ENCODE measurements at places on chromosomes 3 and 15. TPM values are rescaled to one million over a fixed set of nuclear protein-coding genes. Genes with fewer than 3 reads are reported as not detected.

- no peak for DNase-seq
These were observed 234.2 kb downstream of the WNT5A start for GRCh38 chr3:55252921-55253320.

C3orf70 gene
- 0.90 TPM for total RNA-seq

DNA sequence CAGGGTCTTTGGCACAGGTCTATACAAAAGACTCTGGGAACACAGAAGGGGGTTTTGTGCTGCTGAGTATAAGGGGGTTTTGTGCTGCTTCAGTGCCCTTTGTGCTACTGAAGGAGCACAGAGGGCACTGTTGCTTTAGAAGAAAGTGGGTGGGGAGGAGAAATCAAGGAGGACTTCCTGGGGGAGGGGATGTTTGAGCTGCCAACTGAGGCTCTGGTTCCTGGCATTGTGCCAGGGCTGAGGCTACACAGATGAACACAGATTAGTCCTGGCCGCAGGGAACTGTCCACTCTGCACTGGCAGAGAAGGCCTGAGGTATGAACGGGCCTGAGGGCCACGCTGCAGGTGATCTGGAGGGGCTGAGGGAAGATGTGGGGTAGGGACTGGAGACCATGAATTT is 32.2 kb upstream of the SEC13 start:
- no peak for DNase-seq

- no peak for DNase-seq
These were observed 869.7 kb downstream of the OTOL1 start for GRCh38 chr3:162366166-162366766.

DNA sequence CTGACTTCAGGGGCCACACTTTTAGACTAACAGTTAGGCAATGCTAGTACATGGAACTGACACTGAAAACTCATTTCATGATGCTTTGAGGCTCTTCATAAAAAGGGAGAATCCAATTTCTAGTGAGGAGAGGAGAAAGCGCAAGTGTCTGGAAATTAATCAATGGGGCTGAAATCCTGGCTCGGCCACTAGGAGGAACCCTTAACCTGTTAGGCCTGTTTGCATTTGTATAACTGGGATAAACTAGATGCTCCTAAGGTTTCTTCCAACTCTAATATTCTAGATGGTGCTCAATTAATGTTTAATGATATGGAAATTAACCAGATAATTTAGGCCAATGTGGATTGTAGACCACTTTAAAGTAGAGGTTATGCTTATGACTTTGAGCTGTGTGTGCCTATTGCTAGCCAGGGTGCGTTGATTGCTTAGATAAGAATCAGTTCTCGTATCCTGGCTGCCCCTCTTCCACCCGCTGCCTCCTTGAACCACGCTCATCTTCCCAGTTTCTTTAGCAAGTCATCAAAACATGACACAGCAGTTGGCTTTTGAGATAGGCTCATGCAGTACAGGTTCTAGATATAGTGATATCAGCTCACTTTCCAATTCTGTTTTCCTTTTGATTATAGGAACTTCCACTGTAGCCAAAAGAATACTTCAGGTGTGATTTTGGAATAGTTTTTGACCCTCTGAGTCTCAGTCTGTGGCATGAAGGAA is 16.8 kb upstream of the CRBN start:
- DNase-seq = no peak

DNA sequence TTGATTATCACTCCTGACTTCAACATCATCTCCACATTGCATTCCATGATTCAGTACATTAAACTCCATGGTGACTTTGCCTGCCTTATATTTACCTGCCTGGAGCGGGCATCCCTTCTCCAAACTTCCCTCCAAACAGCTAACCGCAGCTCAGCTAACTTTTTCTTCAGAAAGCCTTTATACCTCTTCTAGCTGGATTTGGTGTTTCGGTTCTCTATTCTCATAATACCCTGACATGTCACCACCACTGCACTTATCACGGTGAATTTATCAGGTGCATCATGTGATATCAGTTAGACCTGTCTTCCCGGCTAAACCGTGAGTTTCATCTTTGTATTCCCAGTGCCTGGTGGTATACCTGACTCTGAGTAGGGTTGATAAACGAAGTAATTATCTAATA is 367.6 kb downstream of the UNC13C start:
- no peak for DNase-seq

DNA sequence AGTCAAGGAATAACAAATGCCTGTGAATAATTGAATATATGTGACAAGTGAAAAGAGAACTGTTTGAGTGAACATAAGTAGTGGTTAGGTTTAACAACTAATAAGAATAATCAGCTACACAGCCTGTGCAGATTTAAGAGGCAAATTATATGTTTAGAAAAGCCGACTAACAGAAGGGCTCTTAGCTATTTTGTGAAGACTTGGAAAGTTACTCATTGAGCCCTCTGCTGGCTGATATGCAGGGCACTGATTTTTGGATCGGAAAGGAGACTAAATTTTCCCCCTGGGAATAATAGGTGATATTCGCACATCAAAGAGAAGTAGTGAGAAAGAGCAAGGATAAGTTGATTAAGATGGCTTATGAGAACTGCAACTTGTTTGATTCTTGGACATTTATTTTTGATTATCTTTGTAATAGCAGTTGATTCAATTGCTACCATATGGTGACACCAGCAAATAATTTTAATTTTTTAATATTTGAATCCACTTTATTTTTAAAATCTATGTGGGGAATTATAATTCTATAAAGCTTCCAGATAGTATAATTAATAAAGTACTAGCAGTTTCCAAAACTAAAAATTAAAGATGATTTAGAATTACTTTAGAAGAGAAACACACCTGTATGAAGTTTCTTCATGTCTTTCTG is 156.2 kb downstream of the NLGN1 start:
- no peak for DNase-seq

RASGRP1 gene
- 2.8 TPM for total RNA-seq

- no peak for DNase-seq
These were observed 242.0 kb downstream of the TUSC7 start for GRCh38 chr3:116951610-116952009.

DNA sequence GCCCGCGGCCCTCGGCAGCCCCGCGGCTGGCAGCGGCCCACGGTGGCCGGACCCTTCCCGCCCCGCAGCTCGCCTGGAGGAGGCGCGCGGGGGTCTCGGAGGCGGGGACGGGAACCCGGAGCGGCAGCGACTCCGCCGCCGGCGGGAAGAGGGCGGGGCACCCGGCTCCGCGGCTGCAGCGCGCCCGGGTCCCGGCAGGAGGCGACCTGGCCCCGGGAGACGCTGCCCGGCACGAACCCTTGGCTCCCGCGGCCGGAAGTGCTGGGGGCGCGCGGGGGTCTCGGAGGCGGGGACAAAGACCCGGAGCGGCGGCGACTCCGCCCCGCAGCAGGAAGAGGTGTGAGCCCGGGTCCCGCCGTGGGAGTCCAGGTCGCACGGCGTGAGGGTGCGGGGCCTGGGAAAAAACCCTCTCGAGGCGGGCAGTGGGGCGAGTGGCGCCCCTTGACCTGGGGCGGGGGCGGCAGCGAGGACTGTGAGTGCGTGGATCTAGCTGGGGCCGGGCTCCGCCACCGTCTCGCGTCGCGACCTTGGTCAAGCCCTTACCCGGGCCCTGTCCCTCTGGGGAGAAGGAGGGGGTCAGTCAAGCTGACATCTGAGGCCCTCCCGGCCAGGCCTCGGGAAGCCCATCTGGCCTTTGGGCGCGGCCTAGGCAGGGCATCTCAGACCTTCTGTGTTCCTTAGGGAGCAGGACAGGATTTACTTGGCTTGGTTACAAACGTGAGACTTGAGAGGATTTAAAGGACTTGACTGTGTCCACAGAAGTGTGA is at the start of gene CIB2:
Gene CIB2 (minus strand): TSS at position 151 of the 767 bp plus-strand sequence. CDS start 230 bp downstream, outside the sequence.
- peak; percentile 60 for DNase-seq

TTC14 gene
- 20.4 TPM for total RNA-seq

FRMD5 gene
- 36.7 TPM for total RNA-seq

DNA sequence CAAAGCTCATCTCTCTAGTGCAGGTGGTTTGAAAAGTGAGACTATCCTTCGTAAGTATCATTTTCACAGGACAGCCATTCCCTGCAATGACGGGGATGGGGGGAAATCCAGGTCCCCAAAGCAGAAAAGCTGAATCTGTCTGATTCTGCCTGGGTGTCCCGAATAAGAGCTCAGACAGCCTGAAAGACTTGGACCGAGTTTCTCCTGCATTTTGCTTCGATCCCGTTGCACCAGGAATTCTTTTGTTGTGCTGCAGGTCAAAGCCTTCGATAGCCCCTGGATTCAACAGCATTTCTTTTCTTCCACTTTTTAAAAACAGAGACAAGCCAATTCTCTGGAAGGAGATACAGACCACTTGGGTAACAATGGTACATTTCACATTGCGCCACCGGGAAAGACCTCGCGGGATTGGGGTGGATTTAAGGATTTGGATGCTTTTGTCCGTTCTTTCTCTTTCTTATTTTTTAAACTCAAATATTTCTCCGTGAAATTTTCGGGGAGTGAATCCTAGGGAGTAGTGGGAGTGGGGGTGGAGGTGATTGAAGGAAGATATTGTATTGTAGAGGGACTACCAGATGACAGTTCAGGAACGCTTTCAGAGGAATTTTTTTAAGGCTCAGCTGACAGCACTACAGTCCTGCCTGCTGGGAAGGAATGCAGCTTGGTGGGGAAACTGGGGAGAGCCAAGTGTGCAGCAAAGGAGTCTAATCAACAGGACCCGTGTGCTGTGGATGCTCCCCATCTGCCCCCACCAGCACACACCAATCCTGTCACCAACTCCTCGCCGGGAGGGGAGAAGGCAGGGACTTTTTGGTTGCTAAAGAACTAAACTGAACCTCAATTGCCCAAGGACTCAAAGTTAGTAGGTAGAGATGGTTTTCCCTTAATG is 2.6 kb downstream of the SLITRK3 start:
- no peak for DNase-seq

- no peak for DNase-seq
These were observed 371.7 kb downstream of the ZBTB20 start for GRCh38 chr3:114775395-114775794.

DNA sequence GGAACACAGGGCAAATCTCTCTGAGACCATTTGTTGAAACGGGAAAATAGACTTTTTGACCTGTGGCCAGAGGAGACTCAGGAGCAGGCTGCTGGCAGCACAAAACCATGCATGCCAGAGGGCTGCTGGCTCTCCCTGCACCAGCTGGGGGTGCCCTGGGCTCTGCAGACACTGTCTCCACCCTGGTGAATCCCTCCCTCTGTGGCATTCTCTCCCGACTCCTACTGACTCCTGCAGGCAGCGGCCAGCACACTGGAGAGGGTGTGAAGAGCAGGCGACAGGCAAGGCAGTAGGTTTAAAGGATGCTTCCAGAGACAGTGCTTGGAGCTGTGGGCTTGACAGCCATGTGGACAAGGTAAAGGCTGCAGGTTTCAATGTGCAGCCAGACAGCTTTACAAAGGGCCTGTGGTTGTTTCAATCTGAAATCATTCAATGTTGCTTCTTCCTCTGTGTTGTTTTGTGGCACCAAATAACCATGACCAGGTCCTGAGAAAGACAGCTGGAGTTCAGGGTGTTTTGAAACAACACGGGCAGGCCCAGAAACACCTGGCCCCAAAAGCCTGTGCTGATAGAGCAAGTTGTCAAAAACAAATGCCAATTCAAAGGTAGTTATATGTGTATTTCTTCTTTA is 431.0 kb upstream of the ATP10A start:
- peak; percentile 66 for DNase-seq

GP9 gene
- total RNA-seq = not detected

GRCh38 chr15:73617301-73617831 is 15.8 kb downstream of the NPTN start:
- DNase-seq = no peak

- DNase-seq = no peak
These were observed 201.7 kb upstream of the PFN2 start for GRCh38 chr3:150172356-150172755.

DNA sequence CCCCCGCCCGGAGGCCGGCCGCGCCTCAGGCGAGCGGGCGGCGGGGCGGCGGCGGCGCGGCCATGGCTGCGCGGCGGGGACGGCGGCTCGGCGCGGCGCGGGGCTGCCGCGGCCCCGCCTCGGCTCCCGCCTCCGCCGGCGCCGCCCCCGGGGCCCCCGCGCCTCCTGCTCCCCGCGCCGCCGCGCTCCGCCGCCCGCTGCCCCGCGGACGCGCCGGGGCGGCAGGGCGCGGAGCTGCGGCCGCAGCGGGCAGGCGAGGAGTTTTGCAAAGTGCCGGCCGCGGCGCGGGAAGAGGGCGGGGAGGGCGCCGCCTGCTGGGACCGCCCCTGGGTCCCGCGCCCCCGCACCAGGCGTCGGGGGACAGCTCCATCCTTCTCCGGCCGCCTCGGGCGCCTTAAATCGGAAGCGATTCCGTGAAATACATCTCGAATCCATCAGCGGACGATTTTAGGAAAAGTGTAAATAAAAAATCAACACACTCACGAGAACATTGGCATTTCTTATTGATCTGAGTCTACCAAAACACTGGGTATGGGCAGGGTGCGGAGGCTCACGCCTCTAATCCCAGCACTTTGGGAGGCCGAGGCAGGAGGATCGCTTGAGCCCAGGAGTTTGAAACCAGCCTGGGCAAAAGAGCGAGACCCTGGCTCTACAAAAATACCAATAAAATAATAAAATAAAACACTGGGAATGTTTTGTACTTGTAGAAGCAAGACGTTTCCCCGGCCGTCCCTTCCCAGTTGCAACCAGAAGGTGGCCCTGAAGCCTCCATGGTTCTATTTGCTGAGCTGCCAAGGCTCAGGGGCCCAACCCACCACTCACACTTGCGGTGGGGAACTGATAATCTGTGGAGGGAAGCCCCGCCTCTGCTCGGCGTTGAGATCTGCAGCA is 136.9 kb downstream of the NUP210 start:
- no peak for DNase-seq

LIPC gene
- total RNA-seq = not detected

DNA sequence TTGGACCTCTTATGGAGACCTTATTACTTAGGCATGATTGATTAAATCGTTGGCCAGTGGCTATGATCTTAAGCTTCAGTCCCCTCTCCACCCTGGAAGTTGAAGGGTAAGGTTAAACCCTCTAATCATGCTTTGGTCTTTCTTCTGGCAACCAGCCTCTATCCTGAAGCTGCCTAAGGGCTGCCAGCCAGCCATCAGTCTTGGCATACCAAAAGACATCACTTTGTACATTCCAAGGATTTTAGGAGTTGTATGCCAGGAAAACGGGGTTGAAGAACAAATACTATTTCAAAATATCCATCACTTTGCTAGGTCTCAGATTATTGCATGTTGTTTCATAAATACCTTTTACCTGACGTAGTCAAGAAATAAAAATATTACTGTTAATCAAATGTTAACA is 28.9 kb downstream of the UBE2E2 start:
- DNase-seq = no peak

Measured in adrenal gland (tissue), 19 donors.